Smooth muscle cell of bladder (primary cell): ENCODE measurements at places on chromosomes 3 and 15. TPM values are rescaled to one million over a fixed set of nuclear protein-coding genes. Genes with fewer than 3 reads are reported as not detected.

ERICH6 gene
- total RNA-seq, result under 0.01 TPM in 1 of 2 replicates, not detected in the other

TMEM108 gene
- not detected in 2 replicates for total RNA-seq

TERC gene
- total RNA-seq, result 37.7 and 59.6 TPM in 2 replicates

OSBPL10 gene
- total RNA-seq, result 9.1 and 13.5 TPM in 2 replicates

RASGRP1 gene
- total RNA-seq, result 0.37 and 0.43 TPM in 2 replicates

LRTM1 gene
- not detected in 2 replicates for total RNA-seq

ZNF80 gene
- not detected in 2 replicates for total RNA-seq

USP4 gene
- total RNA-seq, result 17.8 and 21.7 TPM in 2 replicates

TMOD3 gene
- total RNA-seq, result 30.7 and 35.3 TPM in 2 replicates

GOLGA8O gene
- total RNA-seq, result 0.37 and 0.85 TPM in 2 replicates

ZFYVE19 gene
- 17.0 and 20.1 TPM in 2 replicates for total RNA-seq

CLK3 gene
- 41.4 and 55.7 TPM in 2 replicates for total RNA-seq

STRIT1 gene
- not detected in 2 replicates for total RNA-seq

RPUSD3 gene
- total RNA-seq, result 18.3 and 21.1 TPM in 2 replicates

ZIC1 gene
- total RNA-seq, result not detected in 2 replicates

GP9 gene
- not detected in 2 replicates for total RNA-seq

CYP1A2 gene
- total RNA-seq, result not detected in 2 replicates

SLC9C1 gene
- total RNA-seq, result 0.14 and 0.18 TPM in 2 replicates

ESYT3 gene
- 0.28 and 0.83 TPM in 2 replicates for total RNA-seq

POLG gene
- 43.0 and 53.6 TPM in 2 replicates for total RNA-seq

PCNP gene
- 90.3 and 104 TPM in 2 replicates for total RNA-seq

SYNM gene
- total RNA-seq, result 3.6 and 6.2 TPM in 2 replicates

FBN1 gene
- total RNA-seq, result 857 and 873 TPM in 2 replicates

SLC12A8 gene
- total RNA-seq, result 45.4 and 79.0 TPM in 2 replicates

BTLA gene
- total RNA-seq, result under 0.01 TPM in 1 of 2 replicates, not detected in the other

CPN2 gene
- not detected in 2 replicates for total RNA-seq

TMEM207 gene
- not detected in 2 replicates for total RNA-seq

ETV5 gene
- 16.4 and 18.5 TPM in 2 replicates for total RNA-seq

GLDN gene
- total RNA-seq, result 26.8 and 75.1 TPM in 2 replicates

IL1RAP gene
- total RNA-seq, result 9.1 and 11.0 TPM in 2 replicates

NR2E3 gene
- total RNA-seq, result 0.14 and 0.18 TPM in 2 replicates

HTR3E gene
- not detected in 2 replicates for total RNA-seq

ZNF148 gene
- 28.3 and 39.0 TPM in 2 replicates for total RNA-seq

SPRED1 gene
- total RNA-seq, result 30.7 and 39.0 TPM in 2 replicates

WDR49 gene
- under 0.01 and 0.09 TPM in 2 replicates for total RNA-seq

CIDEC gene
- 0.14 and 0.18 TPM in 2 replicates for total RNA-seq

WNT5A gene
- 4.4 and 35.6 TPM in 2 replicates for total RNA-seq
